Urinary bladder (tissue), 4 donors: ENCODE measurements at places on chromosomes 2 and 18. TPM values are rescaled to one million over a fixed set of nuclear protein-coding genes. Genes with fewer than 3 reads are reported as not detected.

The WDPCP gene
- 49.2 TPM for total RNA-seq

The INHA gene
- not detected for total RNA-seq

The ILKAP gene
- 32.0 TPM for total RNA-seq

The BOK gene
- total RNA-seq: 16.7 TPM

The MOB1A gene
- total RNA-seq: 164 TPM

The GPR155 gene
- total RNA-seq: 17.3 TPM

The ESPNL gene
- 3.5 TPM for total RNA-seq

The SOWAHC gene
- 28.2 TPM for total RNA-seq

The SERPINB10 gene
- total RNA-seq: 0.21 TPM

The LAMA3 gene
- total RNA-seq: 32.3 TPM

The MAP3K19 gene
- total RNA-seq: not detected

The TFPI gene
- total RNA-seq: 177 TPM

The IHH gene
- total RNA-seq: not detected

The GYPC gene
- total RNA-seq: 65.2 TPM

The ECEL1 gene
- total RNA-seq: 0.21 TPM

The FECH gene
- total RNA-seq: 28.7 TPM

The SLC23A3 gene
- total RNA-seq: 2.2 TPM

The GPBAR1 gene
- total RNA-seq: 1.6 TPM

The CPO gene
- total RNA-seq: 0.53 TPM

The IL36RN gene
- total RNA-seq: 0.26 TPM

The SLC16A14 gene
- 13.7 TPM for total RNA-seq

The RNF125 gene
- 10.9 TPM for total RNA-seq

The VSNL1 gene
- 1.7 TPM for total RNA-seq

The IL1RN gene
- total RNA-seq: 6.7 TPM

The SOS1 gene
- 92.6 TPM for total RNA-seq

The ST8SIA5 gene
- total RNA-seq: 0.95 TPM

The NT5DC4 gene
- total RNA-seq: not detected

The NOL4 gene
- total RNA-seq: 1.3 TPM

The ASB3 gene
- 51.2 TPM for total RNA-seq

The NEU2 gene
- not detected for total RNA-seq

The CRIM1 gene
- total RNA-seq: 78.0 TPM

The TXNDC2 gene
- total RNA-seq: not detected

The TBR1 gene
- 0.11 TPM for total RNA-seq

The PSD4 gene
- 9.7 TPM for total RNA-seq

The RGPD4 gene
- total RNA-seq: 0.05 TPM

The SS18 gene
- 157 TPM for total RNA-seq

The CYS1 gene
- total RNA-seq: 7.2 TPM
